KBM-7 (cell line): ENCODE measurements at places on chromosomes 12 and 14.

DNA sequence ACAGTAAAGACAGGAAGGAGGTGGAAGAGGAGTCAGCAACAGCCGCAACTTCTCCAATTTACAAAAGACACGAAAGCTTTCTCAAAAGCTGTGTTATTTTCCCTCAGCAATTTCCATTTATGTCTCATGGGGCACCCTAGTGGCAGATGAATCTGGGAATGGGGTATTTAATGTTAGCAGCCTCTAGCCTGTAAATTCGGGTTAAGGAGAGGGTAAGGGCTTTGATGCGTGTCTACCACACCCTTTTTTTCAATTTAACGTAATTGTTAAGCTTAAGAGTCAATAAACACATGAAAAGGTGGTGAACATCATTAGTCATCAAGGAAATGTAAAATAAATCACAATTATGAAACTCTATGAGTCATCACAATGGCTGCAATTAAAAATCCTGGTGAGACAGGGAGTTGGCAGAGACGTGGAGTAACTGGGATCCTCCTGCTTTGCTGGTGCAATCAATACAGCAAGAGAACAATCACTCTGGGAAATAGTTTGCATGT, 986.4 kb downstream of the AACS start:
- DNase-seq, result peak; percentile 40

- DNase-seq, result no peak
Measured at GRCh38 chr14:103099733-103100280, 5.3 kb downstream of the EXOC3L4 start.

- DNase-seq, result no peak
Measured at GRCh38 chr14:36666416-36667206, 5.0 kb downstream of the PAX9 start.

DNA sequence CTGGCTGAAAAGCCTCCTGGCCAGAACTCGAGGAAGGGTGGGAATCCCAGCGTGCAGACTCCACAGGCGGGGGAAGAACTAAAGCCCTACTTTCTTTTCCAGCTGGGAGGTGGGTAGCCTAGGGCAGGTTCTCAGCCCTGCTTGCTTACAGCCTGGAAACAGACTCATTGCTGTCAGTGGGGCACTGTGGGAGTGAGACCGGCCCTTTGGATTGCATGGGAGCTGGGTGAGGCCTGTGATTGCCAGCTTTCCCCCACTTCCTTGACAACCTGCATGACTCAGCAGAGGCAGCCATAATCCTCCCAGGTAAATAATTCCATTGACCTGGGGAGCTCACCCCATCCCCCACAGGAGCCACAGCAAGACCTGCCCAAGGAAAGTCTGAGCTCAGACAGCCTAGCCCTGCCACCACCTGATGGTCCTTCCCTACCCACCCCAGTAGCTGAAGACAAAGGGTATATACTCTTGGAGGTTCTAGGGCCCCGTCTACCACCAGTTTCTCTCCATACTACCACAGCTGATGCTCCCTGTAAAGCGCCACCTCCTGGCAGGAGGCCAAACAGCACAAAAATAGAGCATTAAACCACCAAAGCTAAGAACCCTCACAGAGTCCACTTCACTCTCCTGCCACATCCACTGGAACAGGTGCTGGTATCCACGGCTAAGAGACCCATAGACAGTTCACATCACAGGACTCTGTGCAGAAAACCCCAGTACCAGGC, 294.1 kb downstream of the SEC23A start:
- DNase-seq, result peak; percentile 3

DNA sequence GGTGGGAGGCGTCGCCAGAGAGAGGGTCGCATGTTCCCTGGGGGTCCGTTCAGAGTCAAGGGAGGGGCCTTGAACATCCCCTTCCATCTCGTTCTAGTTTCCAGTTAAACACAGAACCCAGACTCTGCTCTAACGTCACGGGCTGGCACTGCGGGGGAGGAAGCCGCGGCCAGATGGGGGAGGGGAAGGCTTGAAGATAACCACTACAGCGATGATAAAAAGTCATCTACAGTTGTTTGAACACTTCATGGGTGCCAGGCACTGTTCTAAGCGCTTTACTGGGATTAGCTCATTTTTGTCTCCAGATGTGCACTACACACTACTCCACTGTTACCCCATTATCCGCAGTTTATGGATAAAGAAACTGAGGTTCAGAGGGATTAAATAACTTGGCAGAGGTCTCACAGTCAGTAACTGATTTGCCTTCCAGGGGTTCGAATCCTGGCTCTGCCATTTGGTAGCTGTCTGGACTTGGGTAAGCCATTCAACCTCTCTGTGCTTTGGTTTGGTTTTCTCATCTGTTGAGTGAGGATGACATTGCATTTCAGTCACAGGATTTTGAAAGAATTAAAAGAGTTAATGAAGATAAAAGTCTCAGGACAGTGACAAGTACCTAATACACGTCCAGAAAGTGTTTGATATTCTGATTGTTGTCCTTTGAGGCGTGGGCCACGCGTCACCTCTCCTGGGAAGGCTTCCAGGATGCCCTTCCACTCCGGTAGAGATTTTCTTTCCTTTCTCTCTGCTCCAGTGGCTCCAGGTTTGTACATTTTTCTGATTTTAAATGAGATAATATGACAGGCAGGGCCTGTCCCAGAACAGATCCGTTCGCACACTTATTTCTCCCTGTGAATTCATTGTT, 798 bp upstream of the RASAL1 start:
- peak; percentile 70 for DNase-seq

DNA sequence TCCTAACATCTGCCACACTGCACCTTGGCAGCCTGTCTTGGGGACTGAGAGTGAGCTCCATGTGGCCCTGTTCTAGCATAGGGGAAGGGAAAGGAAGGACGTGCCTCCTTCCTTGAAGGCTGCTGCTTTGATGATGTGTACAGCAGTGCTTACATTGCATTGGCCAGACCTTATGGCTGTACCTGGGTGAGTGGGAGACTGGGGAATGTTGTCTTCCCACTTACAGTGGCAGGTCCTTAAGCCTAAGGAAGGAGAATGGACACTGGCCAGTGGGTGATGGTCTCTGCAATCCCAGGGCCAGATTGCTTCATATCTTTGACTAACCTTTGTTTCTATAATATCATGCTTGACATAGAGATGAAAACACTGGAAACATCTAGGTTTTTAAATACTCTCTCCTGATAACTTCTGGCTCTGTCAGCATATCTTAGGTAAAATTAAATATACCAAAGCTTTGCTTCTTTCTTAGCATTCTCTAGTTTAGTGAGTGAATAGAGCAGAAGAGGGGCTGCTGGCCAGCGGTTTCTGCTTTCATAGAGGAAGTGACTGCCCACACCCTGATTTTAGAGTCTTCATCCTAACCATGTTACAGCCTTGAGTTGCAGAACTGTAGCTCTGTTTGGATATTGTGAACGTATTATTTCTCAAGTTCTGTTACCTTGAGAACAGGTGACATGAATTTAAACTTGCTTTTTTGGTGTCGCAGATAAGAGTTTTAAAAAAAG, 27.2 kb downstream of the KLC1 start:
- no peak for DNase-seq

- no peak for DNase-seq
Measured at GRCh38 chr14:82388488-82388887, 854.8 kb upstream of the SEL1L start.

GRCh38 chr12:32292151-32292550, 107.2 kb upstream of the FGD4 start:
- DNase-seq, result no peak

DNA sequence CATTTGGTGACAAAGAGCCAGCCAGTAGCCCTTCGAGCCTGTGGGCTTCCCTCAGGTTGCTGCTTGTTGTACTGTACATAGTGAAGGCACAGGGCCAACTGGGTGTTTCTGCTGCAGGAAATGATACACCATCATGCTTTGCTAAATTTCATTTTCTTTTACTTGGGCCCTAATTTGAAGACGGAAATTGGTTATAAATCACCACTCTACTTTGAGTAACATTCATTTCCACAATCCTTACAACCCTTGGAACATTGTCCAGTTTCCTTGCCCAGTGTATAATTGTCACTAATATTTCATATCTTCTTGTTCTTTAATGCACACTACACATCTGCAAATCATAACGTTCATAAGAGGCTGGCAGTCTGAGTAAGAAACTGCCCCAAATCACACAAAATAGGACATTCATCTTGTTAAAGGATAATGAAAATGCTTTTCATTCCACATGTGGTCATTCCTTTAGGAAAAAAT, 30.2 kb downstream of the MSRB3 start:
- DNase-seq, result no peak

DNA sequence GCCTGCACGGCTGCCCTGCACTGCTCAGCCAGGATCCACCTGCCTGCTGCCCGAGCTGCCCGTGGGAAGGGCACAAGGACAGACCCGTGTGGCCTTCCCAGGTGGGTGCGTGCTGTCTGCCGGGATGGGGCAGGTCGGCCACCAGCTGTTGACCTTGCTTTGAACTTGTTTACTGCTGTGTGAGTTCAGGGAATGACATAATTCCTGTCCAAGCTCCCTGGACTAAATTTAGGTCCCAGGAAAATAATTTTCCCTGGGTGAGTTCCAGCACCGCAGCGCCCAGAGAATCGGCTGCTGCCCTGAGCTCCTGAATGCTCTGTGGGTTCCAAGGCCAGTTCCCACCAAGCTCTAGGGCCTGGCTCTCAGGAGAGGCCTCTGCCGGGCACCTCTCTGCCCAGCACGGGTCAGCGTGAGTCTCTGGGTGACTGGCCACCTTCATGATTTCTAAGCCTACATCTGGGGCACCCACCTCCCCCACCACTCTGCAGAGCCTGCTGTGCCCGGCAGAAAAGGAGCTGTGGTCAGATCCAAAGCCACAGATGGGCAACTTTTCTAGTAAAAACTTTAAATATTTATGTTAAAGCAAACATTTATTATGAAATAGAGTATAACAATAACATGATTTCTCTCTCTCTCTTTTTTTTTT, 27.2 kb upstream of the MLXIP start:
- no peak for DNase-seq

GRCh38 chr12:42608196-42608825, 18.8 kb upstream of the PRICKLE1 start:
- DNase-seq, result no peak

DNA sequence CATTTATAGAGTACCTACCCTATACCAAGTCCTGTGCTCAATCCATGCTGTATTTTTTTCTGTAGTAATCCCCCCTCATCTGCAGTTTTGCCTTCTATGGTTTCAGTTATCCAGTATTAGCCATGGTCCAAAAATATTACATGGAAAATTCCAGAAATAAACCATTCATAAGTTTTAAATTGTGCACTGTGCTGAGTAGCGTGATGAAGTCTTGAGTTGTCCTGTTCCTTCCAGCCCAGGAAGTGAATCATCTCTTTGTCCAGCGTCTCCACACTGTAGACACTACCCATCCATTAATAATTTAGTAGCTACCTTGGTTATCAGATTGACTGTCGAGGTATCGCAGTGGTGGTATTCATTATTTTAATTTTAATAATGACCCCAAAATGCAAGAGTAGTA, 54.2 kb downstream of the SUDS3 start:
- DNase-seq, result no peak

- DNase-seq, result no peak
Measured at GRCh38 chr14:63249092-63249491, 44.8 kb downstream of the RHOJ start.

DNA sequence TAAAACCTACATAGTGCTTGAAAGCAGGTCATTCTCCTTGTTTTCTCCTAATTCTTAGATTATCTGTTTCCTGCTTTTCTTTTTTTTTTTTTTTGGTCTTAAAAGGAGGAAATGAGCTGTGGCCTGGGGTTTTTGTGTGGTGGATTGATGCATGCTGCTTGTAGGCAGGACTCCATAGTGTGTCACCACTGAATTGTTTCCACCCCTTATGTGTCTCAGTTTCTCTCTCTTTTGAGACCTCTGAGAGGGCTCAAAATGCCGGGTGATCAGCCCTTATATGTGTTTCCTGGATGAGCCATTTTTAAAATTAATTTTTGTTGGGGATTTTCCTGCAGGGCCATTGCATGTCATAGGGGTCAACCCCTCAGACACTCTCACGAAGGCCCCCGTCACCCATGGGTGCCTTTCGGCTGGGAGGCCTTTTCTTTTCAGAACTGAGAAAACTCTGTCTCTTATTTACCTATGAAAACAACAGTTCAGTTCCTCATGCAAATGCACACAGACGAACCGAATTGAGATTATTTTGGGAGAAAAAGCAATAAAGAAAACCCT, 32.0 kb upstream of the LRRK2 start:
- peak; percentile 79 for DNase-seq

GRCh38 chr12:10722905-10723746, at the start of gene YBX3:
Gene YBX3, minus strand, starts transcription at chr12:10723323. Its CDS starts 212 bp downstream, at chr12:10723111.
- DNase-seq, result peak; percentile 82

DNA sequence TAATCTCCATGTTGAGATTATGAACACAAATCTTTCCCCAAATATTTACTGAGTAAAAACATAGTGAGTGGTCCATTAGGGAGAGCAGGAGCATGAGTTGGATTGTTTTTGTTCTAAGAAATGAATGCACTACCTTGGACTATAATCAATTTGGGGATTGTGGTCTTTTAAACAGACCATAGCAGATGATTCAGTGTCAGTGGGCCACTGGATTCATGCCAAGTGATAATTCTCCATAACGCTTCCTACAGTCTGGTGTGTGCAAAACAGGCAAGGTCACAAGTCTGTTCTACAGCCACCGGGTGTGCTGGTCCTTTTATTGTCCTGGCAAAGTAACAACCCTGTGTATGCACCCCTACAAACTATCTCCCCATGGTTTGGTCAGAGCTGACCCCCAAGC, 266.3 kb downstream of the APAF1 start:
- DNase-seq, result no peak

- no peak for DNase-seq
Measured at GRCh38 chr12:127191129-127191528, 1075.8 kb upstream of the TMEM132C start.

DNA sequence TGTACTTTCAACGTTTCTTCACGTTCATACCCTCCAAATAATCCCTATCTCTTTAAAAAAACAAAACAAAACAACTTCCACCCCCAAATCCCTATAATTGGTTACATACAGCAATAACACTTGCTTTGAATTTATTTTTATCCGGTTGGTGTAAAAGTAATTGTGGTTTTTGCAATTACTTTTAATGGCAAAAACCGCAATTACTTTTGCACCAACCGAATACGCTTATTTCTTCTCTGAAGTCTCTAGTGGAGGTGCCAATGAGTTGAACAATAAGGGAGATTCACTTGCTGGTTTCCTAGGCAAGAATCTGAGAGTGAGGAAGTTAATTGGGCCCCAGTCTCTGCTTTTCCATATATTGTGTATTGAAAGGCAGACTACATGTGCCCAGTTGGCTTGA, 133.3 kb downstream of the DACT1 start:
- no peak for DNase-seq

DNA sequence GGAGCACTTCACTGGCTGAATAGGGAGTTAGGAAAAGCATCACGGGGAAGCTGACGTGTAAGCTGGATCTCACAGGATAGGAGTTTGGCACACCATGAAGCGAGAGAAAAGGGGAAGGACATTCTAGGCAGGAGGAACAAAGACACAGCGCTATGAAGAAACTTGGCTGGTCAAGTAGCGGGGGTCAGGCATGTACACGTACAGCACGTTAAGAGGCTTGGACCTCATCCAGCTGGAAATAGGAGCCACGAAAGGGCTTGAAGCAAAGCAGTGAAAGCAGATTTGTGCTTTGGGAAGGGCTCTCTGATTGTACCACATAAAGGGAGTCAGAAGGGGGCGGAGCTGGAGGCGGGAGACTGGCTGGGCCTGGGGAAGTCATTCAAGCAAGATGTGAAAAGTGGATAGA, 19.6 kb upstream of the GALNT8 start:
- peak; percentile 6 for DNase-seq
